Fibroblast of villous mesenchyme (primary cell): ENCODE measurements at places on chromosomes 4 and X. TPM values are rescaled to one million over a fixed set of nuclear protein-coding genes. Genes with fewer than 3 reads are reported as not detected.

- DNase-seq = no peak
Observed at GRCh38 chrX:120614816-120615215, 10.9 kb downstream of the MCTS1 start.

DNA sequence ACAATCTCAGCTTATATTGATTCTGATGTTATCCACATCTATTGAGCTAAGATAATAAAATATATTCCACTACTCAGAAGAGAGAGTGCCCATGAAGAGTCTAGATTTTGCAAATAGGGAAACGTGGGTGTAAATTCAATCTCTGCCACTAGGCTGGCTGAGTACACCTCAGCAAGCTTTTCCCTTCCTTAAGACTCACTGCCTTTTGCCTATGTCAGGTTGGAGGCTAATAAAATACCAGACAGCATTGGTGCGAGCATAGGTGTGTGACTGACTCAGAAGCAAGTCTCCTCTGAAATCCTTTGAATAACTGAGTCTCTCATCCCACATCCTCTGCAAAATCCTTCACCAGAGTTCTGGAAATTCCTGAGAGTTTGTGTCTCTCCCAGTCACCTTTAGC lies 405.4 kb upstream of the CPEB2 start:
- DNase-seq = no peak

DNA sequence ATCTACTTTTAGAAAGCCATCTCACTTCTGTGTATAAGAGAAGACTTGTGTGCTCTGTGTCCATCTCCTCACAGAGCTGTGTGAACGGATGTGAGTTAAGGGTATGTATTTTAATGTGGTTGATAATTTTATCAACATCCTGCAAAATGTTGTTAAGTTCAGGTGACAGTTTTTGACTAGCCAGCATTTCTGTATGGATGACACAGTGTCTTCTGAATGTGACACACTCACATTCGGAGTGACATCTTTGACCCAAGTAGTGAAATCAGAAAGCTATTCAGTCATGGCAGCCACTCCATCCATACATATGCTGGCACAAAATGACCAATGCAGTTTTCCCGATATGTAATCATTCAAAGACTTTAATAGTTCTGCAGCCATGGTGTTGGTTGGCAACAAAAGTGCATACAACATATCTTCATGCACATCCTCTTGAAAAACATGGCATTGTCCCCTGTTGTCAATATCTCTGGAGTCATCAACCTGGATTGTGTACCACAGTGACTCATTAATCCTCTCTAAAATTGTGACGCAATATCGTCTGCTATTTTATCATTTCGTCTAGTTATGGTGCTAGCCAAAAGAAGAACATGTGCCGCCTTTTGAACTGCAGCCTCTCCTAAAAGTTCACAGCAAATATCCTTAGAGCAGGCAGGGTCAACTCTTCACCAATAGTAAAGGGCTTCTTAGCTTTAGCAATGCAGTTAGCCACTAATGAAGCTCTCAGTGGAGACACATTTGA lies 6.8 kb upstream of the FGF2 start:
- DNase-seq = peak; percentile 76

GRCh38 chrX:6678313-6678712 lies 143.4 kb upstream of the VCX3A start:
- DNase-seq = no peak

- DNase-seq = no peak
Observed at GRCh38 chrX:126141014-126141413, 25.1 kb downstream of the DCAF12L2 start.

- DNase-seq = no peak
Observed at GRCh38 chrX:149629730-149630387, 1.7 kb downstream of the TMEM185A start.

DNA sequence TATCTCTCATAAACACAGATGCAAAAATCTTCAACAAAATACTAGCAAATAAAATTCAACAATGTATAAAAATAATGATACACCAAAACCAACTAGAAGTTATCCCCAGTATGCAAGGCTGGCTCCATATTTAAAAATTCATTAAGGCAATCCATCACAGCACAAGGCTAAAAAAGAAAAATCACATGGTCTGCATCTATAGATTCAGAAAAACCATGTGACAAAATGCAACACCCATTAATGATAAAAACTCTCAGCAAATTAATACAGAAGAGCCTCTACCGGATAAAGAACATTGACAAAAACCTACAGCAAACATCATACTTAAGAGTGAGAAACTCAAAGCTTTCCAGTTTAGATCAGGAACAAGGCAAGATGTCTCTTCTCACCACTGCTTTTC lies 182.6 kb downstream of the COL25A1 start:
- no peak for DNase-seq

- DNase-seq = peak; percentile 81
Observed at GRCh38 chr4:52572936-52573485, 86.1 kb downstream of the USP46 start.

DNA sequence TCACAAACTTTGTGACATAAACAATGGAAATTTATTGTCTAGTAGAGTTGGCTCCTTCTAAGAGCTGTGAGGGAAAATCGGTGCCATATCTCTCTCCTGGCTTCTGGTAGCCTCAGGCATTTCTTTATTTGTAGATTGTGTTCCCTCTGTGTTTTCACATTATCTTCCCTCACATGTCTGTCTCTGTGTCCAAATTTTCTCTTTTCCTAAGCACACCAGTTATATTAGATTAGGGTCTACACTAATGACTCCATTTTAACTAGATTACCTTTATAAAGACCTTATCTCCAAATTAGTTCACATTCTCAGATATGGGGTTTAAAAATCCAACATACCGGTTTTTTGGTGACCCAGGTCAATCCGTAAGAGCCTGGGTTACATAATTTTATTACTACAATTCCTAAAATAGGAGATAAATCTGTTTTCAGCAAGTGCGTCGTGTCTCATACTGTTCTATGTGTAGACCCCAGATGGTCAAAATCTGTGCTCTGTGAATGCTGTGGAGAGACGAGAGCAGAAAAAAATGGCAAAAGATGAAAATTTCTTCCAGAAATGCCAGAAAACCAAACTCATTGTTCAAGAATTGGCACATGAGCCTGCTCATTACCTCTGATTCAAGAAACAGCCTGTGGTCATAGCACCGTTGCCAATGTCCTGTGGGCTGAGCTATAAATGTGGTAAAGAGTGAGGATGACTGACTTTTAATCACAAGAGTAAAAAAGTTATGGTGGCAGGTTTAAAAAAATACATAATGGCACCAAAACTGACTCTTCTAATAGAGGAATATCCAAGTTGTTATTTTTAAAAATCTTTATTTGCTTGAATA lies 574.7 kb downstream of the PCDH7 start:
- no peak for DNase-seq

- no peak for DNase-seq
Observed at GRCh38 chrX:102624105-102624504, 24.8 kb downstream of the ARMCX5 start.

DNA sequence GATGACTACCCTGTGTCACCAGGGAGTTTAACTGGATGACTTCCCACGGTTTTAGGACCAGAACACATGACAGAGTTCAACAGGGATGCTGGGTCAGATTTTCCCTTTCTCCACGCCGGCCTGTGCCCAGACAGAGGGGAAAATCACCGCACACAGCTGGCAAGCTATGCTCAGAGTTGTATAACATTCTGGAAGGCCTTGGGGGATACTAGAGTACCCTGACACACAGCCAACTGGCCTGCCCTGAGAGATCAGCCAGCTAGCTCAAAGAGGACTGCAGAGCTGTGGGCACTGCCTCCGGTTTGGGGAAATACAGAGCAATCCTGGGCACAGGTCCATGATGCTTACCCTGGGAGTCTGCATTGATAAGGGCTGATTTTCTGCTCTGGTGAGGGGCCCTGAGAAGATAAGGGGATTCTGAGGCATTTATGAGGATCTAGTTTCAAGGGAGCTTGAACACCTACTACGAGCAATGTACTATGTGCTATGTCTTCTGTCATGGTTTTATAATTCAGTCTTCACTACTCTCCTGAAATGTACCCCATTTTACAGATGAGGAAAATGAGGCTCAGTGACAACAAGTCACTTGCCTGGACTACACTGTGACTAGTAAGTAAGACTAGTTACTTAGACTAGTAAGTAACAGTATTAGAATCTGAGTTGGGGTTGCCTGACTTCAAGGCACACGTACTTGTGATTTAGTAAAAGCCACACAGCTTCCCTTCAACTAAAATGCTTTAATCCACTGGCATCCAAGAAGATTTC lies 14.7 kb downstream of the C4orf54 start:
- DNase-seq = no peak

GRCh38 chrX:5775846-5776430 lies 452.7 kb downstream of the NLGN4X start:
- no peak for DNase-seq

DNA sequence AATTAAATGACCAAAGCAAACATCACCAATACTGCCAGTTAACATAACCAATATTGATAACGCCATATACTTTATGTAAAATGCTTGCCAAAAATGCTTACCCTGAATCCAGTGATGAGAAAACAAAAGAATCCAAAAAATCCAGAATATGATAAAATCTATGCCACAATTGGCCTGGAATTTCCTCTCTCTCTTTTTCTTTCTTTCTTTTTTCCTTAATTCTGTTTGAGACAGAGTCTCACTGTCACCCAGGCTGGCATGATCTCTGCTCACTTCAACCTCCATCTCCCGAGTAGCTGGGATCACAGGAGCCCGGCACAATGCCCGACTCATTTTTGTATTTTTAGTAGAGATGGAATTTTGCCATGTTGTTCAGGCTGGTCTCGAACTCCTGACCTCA lies 9.8 kb upstream of the SLC7A11 start:
- DNase-seq = no peak

DNA sequence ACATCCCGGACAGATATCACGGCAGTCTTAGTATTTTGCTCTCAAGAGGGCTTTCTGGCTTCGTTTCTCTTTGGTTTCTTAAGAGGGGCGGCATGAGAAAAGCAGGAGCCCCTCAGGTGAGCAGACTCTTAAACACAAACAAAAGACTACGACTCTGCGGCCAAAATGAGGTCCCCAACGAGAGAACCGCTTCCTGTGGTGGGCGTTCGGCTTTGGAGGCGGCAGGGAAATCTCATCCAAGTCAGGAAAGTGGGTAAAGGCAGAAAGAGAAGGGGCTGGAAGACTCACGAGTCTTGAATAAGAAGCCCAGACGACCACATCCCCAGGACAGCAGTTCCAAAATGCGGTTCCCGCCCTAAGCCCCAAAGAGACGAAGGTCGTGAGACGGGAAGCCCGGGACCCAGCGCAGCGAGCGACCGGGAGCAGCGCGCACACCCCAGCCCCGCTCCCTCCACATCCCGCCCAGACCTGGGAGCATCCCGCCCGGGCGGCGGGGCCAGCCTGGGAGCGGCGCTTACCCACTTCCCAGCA lies 409 bp downstream of the UGDH start:
- DNase-seq = no peak

GRCh38 chr4:100938698-100939097 lies 408.6 kb downstream of the PPP3CA start:
- DNase-seq = no peak

- no peak for DNase-seq
Observed at GRCh38 chr4:81566161-81566591, 94.5 kb upstream of the RASGEF1B start.

GRCh38 chr4:137648531-137648930 lies 116.2 kb upstream of the PCDH18 start:
- DNase-seq = no peak

DNA sequence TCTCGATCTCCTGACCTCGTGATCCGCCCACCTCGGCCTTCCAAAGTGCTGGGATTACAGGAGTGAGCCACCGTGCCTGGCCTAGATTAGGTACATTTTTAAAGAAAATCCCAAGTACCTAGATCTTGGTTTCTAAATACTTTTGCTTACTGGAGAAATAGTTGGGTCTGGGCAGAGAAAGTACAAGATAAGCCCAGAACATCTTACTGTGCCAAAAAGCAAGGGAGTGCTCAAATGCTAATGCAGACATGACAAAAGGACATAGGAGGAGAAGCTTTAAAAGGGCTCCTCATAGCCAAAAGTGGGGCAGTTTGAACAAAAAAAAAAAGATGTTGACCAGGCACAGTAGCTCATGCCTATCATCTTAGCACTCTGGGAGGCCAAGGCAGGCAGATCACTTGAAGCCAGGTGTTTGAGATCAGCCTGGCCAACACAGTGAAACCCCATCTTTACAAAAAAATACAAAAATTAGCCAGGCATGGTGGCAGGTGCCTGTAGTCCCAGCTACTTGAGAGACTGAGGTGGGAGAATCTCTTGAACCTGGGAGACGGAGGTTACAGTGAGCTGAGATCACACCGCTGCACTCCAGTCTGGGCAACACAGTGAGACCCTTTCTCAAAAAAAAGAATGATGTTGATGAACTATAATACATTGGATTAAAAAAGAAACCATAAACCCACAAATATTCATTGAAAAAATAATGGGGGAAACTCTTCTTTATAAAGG lies 107.5 kb downstream of the APBB2 start:
- no peak for DNase-seq

SPANXN3 gene
- not detected in 2 replicates for total RNA-seq

ATOH1 gene
- not detected in 2 replicates for total RNA-seq

ADH4 gene
- not detected in 2 replicates for total RNA-seq

UBE2D3 gene
- 399 and 495 TPM in 2 replicates for total RNA-seq

NDST3 gene
- total RNA-seq = under 0.01 and 0.32 TPM in 2 replicates

ADH1C gene
- 1.3 TPM in 1 of 2 replicates, not detected in the other for total RNA-seq

ESX1 gene
- not detected in 2 replicates for total RNA-seq

RAB39B gene
- under 0.01 and 0.43 TPM in 2 replicates for total RNA-seq
